Fibroblast of villous mesenchyme (primary cell): ENCODE measurements at places on chromosomes 6 and 20. TPM values are rescaled to one million over a fixed set of nuclear protein-coding genes. Genes with fewer than 3 reads are reported as not detected.
A peak's percentile ranks its signal among the peaks of the same experiment; 100 is the strongest.

DNA sequence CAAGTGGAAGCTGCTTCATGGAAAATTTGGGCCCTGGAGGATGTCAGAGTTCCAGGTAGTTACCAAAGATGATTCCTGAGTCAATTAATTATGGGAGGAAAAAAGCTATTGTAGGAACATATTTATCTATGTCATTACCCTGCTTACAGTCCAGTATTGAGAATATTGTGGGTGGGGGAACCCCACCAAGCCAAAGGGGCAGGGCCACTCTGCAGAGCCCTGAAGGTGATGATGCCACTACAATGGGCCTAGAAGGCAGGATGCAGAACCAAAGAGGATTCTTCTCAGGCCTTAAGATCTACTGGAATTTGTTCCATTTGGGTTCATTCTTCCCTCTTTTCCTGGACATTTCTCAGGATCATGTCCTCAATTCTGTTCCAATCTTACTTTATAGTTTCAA, 375.2 kb upstream of the MARCKS start:
- DNase-seq = no peak

The EPHA7 gene
- 0.32 and 0.43 TPM in 2 replicates for total RNA-seq

GRCh38 chr6:32816746-32817204, at the start of gene HLA-DOB:
Gene HLA-DOB, minus strand, starts transcription at chr6:32817002. Its CDS starts 51 bp downstream, at chr6:32816951.
- DNase-seq = peak; percentile 21

The SERINC1 gene
- total RNA-seq = 142 and 246 TPM in 2 replicates
